Inflammatory macrophage treated with lipopolysaccharide for 1 hour (primary cell): ENCODE measurements at places on chromosomes 5 and 9.
A peak's percentile ranks its signal among the peaks of the same experiment; 100 is the strongest.

DNA sequence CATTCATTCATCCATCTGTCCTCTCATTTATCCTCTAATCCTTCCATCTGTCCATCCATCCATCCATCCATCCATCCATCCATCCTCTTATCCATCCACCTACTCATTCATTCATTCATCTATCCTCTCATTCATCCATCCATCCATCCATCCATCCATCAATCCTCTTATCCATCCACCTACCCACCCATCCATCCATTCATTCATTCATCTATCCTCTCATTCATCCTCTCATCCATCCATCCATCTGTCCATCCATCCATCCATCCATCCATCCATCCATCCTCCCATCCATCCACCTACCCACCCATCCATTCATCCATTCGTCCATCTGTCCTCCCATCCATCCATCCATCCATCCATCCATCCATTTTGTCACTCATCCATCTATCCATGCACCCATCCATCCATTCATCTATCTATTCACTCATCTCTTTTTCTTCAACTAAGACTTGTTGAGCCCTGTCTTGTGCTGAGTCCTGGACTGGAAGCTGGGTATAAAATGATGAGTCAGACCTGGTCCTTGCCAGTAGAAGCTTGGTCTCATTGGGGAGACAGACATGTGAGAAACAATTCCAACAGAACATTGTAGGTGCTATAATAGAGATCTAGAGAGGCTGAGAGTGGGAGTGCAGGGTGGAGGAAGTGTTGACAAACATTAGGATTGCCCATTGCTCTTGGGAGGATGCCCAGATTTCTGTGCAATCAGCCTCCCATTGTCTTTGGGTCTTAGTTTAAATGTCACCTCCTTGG, 55.0 kb upstream of the IER5L start:
- DNase-seq = peak; percentile 65

DNA sequence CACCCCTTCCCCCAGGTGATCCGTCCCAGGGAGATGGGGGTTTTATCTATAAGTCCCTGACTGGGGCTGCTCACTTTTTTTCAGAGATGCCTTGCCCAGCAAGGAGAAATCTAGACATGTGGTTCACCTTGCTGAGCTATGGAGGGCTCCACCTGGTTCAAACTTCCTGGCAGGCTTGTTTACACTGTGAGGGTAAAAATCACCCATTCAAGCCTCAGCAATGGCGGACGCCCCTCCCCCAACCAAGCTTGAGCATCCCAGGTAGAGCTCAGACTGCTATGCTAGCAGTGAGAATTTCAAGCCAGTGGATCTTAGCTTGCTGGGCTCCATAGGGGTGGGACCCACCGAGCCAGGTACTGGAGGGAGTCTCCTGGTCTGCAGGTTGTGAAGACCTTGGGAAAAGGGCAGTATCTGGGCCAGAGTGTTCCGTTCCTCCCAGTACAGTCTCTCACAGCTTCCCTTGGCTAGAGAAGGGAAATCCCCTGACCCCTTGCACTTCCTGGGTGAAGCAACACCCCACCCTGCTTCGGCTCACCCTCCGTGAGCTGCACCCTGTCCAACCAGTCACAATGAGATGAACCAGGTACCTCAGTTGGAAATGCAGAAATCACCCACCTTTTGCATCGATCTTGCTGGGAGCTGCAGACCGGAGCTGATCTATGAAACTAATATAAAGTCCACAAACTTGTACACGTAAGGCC, 231.7 kb downstream of the CTNND2 start:
- DNase-seq = no peak

- no peak for DNase-seq
Measured at GRCh38 chr9:110746211-110746930, 77.8 kb downstream of the MUSK start.

DNA sequence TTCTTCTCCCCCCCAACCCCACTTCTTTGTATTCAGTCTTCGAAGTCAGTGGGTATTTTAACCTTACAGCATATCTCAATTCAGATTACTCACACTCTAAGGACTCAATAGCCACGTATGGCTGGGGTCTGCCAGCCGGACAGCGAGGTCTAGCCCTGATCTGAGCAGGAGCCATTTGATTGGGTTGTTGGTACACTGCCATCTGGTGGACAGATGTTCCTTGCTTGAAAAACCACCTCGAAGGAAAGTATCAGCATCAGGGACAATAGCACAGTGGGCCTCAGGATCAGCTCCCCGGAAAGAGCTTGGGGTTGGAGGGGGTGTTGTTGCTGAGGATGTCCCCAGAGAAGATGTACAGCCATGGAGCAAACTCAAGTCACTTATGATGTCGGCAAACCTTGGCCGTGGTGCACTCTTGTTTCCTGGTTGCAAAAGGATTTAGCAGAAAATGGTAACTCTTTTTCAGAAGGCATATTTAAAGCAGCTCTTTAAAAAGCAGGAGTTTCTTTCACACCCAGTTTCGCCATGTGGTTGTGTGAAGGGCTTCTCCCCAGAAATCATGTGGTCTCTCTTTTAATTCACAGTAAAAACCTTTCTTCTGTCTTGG, 31.7 kb upstream of the KCNMB1 start:
- DNase-seq = peak; percentile 59

DNA sequence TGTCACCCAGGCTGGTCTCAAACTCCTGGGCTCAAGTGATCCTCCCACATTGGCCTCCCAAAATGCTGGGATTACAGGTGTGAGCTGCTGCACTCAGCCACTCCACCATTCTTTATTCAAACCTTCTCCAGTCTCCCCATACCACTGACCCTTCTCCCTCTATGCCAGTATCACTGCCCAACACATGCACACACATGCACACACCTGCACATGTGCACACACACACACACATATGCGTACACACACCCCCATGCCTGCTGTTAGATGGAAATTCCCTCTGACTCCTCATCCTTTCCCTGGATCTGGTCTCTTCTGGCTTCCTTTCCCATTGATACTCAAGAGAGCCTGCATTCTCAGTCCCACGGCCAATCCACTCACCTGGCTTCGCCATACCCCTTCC, 170.0 kb downstream of the CRB2 start:
- DNase-seq = no peak

DNA sequence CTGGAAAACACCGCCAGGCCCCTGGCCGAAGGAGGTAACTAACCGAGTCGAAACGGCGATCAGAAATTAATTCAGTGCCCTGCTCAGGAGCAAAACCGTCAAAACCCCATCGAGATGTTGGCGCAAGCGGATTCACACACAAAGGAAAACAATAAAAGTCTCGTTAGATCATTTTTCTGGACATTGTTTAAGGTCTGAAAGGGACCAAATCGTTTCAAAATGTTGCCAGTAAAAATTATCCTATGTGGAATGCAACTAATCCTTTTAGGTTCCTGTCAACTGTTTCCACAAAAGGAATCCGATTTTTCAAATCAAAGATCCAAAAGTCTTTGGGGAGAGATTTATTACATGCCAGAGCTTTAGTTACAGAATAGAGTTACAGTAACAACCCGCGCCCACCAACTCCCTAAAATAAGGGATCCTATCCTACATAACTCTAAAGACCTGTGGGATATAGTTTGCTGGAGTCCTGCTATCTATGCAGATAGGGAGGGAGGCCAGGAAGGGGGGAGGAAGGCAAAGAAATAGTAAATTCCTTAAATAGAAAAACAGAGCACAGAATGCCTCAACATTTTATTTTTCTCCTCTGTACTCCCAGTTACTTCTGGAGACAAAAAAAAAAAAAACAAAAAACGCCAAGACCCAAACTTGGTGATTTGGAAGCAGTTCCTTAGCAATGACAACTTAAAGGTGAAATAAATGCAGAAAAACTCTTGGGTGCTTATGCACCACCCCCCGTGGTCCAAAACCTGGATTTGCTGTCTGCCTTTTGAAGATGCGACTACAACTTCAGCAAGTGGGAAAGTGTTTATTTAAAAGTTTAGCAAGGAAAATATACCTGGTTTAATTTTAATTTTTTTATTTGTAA, 10.6 kb downstream of the FOXD1 start:
- no peak for DNase-seq

- DNase-seq = no peak
Measured at GRCh38 chr5:36422952-36423351, 121.2 kb upstream of the RANBP3L start.

DNA sequence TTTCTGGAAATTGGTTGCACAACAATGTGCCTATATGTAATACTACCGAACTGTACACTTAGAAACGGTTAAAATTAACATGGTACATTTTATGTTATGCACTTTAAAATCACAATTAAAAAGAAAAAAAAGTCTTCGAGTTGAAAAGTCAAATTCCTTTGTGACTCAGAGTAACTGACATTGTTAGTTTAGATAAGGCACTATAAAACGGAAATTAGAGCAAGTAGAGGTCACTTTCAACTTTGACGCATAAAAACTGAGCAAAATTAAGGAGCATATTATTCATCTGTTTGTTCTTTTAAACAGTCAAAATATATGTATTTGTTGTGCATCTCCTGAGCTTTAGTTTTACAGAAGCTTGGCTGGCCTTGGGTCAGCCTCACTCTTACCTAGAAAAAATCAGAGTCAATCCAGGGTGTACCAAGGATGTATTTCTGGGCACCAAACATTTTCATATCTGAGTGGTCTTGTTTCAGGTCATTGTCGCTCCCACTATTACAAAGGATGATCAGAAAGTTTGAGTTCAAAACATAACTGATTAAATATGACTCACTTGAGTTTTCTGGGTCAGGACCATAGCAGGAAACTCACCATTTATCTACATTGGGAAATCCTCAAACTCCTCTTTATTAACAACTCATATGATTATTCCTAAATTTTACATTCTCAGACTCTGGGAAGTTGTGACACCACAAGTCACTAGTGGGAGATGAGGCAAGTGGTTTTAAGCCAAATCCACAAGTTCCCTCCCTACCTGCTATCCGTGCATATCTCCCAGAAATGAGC, 160.6 kb downstream of the CCDC192 start:
- no peak for DNase-seq

DNA sequence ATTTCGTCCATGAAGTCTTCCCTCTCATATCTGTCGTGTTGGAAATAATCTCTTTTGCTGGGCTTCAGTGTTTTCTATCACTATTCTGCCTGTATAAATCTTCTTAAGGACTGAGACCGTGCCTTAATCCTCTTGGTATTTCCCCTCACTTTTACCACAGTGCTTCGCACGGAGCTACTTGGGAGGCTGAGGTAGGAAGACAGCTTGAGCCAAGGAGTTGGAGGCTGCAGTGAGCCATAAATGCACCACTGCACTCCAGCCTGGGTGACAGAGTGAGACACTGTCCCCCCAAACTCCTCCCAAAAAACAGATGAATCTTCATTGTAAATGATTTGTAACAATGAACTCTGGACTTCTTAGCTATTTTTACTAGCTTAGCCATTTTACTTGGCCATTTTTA, 57.8 kb downstream of the PHAX start:
- DNase-seq = no peak

GRCh38 chr5:147805030-147805454, 22.5 kb upstream of the JAKMIP2 start:
- peak; percentile 98 for DNase-seq

GRCh38 chr5:149822301-149822700, 92.2 kb downstream of the PPARGC1B start:
- no peak for DNase-seq

DNA sequence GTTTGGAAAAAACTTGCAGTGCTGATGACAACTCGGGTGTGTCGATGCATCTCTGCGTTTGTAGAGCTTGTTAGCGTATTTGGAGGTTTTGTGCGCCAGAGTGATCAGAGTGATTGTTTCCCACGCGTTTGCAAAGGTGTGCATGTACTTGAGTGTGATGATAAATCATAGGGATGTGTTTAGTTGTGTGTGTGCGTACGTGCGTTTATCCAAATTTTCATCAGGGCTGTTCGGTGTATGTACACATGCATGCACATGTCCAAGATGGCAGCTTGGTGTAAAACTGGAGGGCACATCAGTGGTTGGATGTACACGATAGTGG, 248 bp upstream of the C1QTNF2 start:
- DNase-seq = no peak

DNA sequence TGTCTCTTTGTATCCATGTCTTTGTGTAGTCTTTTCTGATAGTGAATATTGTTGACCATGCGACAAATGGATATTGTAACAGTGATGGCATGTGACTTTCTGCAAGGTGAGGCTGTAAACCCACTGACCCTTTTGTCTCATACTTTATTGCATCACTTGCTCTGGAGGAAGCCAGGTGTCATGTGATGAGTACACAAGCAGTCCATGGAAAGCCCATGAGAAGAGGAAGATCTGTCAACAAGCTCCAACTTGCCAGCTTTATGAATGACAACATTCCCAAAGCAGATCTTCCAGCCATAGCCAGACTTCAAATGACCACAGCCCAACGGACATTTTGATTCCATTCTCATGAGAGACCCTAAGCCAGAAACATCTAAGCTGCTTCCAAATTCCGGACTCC, 450.1 kb upstream of the ACTBL2 start:
- no peak for DNase-seq

GRCh38 chr5:88656221-88656950, 226.6 kb downstream of the MEF2C start:
- no peak for DNase-seq
